ENCODE measurements at places on chromosomes 1 and 21.

- DNase-seq: no peak
Measured at GRCh38 chr1:87763483-87763882, 434.8 kb downstream of the LMO4 start.

GRCh38 chr1:151990856-151991198 is 2.8 kb downstream of the S100A10 start:
- no peak for DNase-seq

- no peak for DNase-seq
Measured at GRCh38 chr1:21152423-21153100, 24.1 kb downstream of the EIF4G3 start.

DNA sequence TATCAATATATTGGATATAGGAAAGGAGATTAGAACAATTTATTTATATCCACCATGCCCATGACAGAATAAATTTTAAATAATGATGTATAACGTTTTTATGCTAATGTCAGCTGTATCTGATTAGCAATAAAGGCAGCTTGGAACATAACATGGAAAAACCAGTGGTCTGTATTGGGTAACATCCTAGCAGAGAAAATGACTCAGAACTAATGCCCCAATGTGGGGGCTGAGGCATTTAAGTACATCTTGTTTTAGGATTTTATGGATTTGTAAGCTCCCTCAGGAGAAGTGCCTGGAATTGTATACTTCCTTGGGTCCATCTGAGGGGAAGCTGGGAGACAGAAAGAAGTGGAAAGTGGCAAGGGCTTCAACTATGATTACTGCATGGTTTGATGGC is 82.3 kb downstream of the HMCN1 start:
- no peak for DNase-seq

DNA sequence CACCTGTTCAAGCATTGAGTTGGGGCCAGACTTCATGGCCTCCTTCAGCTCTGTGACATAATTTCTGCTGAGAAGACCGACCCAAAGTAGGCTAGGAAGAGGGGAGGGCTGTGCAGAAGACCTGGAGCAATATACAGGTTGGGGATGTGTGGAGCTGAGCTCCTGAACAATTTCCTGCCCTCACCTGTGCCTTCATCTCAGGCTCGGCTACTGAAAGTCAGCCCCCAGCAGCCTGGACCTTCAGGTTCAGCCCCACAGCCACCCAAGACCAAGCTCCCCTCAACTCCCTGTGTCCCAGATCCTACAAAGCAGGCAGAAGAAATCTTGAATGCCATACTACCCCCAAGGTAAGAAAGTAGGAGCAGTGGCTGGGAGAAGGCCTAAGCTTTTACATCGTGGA is 662 bp downstream of the DNALI1 start:
- DNase-seq: no peak

DNA sequence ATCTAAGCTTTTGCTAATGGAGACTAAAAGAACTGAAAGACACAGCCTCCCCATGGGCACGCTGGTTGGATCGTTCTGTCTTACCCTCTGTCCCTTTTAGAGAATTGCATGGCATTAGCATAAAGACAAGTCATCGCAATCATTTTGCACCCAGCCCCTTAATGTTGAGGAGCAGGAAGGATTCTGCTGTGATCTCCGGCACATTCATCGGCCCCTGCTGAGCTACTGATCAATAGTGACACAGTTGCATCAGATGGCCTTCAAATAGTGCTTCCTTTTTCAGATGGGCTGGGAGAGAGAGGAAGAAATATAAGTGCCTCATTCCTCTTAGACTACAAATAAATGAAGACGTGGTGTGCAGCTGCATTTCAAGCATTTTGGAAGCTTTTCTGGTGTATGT is 75.4 kb downstream of the NOS1AP start:
- DNase-seq: no peak

DNA sequence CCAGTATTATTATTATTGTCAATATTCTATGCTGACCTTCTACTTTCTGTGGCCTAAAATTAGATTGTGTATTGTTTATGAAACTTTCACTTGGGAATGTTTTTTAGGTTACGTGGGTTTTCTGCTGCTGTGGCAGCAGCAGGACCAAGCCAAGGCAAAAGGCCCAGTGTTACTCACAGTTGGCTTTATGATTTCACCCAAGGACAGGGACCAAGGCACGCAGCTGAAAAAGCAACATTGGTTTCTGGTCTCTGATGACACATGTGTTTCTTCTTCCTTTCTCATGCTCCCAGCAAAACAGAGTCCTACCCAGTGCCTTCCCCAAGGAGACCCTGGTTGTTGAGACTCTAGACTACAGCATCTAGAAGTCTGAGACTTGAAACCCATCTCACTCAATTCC is 413.7 kb downstream of the SETD4 start:
- DNase-seq: no peak

DNA sequence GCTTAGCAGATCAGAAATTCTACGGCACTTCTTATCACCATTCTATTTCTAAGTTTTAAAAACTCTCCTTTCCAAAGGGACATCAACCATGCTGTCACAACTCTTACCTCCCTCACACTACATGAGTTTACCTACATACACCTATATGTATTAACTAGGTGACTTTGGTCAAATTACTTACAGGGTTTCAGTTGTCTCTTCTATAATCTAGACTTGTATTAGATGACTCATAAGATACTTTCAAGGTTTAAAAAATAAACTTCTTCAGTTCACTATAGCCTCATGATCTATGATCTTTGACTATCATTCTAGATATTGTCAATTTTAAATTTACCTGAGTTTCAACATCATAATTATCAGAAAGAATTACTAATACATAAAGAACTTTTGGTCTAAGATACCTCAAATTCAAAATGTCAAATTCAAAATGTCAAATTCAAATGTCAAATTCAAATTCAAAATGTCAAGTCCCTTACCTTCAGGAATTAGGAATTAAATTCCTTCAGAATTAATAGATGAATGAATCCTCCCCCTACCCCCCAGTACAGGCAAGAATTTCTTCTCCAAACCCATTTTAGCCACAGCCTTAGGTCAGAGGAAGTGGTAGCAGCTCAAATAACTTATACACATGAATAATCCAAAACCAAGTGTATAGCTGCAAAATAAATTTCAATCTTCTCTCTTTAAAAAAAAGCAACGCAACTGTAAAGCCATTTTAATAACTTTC is 31.1 kb downstream of the OTUD7B start:
- DNase-seq: no peak

- no peak for DNase-seq
Measured at GRCh38 chr1:156245451-156246232, 2.2 kb downstream of the PAQR6 start.

DNA sequence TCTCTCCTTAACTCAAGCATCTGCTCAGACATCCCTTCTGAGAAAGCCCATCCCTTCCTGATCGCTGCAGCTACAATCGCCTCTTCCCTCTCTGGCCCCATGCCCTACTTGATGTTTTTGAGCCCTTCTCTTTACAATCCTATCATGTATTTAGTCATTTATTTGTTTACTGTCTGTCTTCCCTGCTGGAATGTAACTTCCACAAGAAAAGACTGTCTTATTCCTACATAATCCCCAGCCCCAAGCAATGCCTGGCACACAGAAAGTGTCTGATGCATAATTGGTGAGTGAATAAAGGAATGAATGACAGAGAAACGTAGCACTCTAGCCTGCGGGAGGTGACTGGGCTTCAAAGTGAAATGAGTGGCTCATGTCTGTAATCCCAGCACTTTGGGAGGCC is 25.4 kb downstream of the ECE1 start:
- DNase-seq: no peak

Data from hippocampal formation (tissue), 2 donors.